ENCODE measurements at places on chromosomes 11 and 22.

GRCh38 chr22:49009359-49010063 lies 818.2 kb downstream of the BRD1 start:
- no peak for DNase-seq

DNA sequence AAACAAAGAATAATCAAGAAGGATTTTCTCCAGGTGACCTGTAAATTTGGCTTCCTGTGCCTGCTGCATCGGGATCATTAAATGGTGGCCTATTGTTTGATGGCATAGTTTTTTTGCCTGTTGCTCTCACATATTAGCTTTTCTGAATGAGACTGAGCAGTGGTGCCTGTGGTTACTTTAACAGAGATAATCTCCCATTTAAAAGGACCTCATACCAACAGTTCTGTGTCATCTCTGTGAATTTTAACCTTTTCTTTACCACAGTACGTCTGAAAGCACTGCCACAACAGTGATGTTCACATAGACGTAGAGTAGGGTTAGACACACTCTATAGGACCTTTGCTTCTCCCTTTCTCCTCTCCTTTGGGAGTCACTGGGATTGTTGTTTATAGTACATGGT lies 22.9 kb upstream of the RCE1 start:
- DNase-seq, result no peak

DNA sequence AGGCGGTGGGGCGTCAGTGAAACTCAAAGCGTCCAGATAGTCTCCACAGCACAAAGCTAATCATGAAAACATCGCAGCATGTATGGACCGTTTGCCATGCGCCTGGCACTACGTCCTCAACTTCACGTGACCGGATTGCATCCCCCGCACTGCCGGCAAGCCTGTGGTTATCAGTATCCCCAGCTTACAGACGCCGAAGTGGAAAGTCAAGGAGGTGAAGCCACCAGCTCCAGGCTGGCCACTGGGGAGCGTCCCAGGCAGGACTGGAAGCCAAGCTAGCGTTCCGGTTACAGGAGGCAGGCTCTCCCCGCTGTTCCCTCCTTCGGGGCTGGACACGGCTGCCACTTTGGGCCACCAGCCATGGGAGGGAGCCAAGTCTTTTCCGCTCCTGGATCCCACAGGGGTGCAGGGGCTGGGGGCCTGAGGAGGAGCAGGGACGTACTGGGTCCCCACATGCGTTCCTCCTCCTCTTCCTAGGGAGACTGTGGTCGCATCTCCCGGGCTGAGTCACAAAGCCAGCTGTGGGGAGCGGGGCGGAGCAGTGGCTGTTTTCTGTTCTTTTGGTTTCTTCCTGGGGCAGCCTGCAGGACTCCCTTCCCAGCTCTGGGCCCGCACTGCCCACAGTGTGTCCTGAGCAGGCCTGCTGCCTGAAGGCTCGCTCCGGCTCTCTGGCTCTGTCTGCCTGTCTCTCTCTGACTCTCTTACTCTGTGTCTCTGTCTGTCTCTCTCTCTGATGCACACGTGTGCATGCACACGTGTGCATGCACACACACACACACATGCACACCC lies 4.3 kb upstream of the OSBPL5 start:
- peak; percentile 7 for DNase-seq

DNA sequence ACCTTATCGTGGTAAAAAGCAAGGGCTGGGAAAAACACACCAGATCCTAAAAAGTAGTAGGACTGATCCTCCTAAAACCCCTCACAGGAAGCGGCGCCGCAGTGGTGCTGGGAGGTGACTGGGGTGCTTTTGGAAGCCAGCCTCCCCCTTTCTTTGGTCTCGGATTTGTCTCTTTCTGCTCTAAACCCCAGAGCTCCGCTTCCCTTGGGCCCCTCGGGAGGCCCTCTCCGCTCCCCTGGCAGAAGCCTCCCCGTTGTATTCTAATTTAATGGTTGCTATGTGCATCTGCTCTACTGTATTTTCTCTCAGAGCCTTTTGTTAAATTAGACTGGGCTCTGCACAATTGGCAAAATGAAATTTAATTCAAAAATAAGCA lies 587.7 kb downstream of the OPCML start:
- no peak for DNase-seq

- DNase-seq, result peak; percentile 49
These were observed 21.6 kb downstream of the IMMP1L start for GRCh38 chr11:31487848-31488247.

DNA sequence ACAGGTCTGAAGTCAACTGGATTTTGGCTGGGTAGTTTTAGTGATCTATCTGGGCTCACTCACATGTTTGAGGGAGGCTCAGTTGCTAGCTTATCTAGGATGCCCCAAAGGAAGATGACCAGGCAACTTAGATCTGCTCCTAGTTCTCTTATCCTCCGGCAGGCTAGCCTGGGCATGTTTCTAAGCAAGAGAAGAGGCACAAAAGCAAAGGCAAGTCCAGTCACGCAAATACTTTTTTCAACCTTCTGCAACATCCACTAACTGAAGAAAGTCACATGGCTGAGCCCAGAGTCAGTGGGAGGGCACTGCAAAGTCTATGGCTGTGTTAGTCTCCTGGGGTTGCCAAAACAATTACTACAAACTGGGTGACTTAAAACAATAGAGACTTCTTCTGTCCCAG lies 32.9 kb upstream of the FSHB start:
- no peak for DNase-seq

GRCh38 chr11:78266451-78266850 lies 77.7 kb downstream of the USP35 start:
- no peak for DNase-seq

DNA sequence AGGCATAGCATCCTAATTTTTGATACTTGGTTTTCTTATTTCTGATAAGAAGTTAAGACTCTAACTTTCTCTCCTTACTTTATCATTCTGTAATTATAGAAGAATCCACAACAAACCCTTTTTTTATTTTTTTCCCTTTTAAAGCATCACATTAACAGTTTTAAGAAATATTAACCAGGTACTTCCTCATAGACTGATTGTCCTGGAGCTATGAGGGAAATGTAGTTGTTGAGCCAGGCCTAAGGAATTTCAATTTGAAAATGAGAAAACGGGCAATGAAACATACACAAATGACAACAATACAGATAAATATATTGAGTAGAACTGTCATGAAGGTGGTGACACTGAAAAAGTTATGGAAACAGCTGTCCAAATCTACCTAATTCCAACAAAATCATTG lies 569.0 kb downstream of the KCNA4 start:
- no peak for DNase-seq

DNA sequence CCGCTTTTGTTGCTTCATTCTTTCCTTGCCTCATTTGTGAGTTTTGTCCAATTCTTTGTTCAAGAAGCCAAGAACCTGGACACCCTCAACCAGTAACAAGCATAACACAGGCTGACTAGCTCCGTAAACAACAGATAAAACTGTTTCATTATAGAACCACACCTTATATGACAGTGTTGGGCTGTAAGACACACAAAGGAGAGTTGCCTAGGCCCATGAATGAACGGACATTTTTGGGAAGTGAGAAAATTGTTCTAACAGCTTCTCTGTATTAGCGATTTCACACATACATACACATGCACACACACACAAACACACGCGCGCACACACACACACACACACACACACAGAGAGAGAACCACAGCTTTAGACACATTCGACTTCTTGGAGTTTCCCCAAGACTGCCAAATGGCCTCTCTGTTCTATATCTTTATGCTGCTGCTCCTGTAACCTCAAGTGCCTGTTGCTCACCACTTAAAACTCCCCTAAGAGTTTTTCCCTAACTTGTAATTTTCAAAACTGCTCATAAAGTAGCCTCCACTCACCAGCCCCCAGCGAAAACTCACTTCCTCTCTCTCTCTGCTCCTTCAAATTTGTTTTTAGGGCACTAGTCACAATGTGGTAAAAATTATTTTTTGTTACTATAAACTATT lies 35.9 kb downstream of the CTSC start:
- DNase-seq, result no peak

DNA sequence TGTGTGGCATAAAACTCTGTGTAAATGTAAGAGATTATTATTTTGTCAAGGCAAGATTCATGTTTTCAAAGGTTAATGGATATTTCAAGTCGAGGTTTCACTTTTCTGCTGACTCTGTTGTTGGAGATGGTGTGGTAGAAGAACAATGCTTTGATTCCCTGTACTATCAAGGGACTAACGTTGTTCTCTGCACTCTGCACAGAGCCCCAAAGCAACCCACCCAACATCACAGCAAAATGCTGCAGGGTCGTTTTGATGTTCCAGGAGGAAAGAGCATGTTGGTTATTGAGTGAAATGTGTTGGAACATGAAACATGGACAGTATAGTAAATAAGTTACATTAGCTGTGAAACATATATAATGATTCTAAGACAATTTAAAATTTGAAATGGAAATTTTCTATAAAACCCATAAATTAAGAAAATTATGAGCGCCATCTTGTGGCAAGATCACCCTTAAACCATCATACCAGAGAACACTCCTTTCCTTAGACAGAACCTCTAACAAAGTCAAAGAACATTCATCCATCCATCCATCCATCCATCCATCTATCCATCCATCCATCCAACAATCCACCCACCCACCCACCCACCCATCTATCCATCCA lies 164.4 kb upstream of the ZBED5 start:
- DNase-seq, result peak; percentile 15

DNA sequence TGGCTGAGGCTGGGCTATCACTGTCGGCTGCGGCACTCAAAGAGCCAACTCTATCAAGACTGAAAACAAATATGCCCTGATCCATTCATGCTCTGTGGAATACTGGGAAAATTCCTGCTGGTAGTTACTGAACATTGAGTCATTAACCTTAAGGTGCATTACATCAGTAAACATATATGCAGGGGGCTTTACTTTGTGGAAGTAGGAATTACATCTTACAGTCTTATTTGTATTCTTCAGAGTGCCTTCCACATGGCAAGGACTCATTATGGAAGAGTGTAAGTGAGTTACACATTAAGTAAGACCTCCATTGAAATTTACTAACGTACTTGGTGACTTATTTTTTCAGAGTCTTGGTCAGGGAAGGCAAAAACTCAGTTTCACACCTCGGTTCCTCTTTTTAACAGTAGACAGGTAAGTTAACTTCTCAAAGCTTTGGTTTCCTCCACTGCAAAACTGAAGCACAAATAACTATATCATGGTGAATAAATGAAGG lies 4.5 kb downstream of the OR5B21 start:
- DNase-seq, result no peak

GRCh38 chr11:120334332-120334731 lies 1.9 kb upstream of the ARHGEF12 start:
- DNase-seq, result no peak

- no peak for DNase-seq
These were observed 27.3 kb downstream of the ALKBH8 start for GRCh38 chr11:107538239-107538638.

DNA sequence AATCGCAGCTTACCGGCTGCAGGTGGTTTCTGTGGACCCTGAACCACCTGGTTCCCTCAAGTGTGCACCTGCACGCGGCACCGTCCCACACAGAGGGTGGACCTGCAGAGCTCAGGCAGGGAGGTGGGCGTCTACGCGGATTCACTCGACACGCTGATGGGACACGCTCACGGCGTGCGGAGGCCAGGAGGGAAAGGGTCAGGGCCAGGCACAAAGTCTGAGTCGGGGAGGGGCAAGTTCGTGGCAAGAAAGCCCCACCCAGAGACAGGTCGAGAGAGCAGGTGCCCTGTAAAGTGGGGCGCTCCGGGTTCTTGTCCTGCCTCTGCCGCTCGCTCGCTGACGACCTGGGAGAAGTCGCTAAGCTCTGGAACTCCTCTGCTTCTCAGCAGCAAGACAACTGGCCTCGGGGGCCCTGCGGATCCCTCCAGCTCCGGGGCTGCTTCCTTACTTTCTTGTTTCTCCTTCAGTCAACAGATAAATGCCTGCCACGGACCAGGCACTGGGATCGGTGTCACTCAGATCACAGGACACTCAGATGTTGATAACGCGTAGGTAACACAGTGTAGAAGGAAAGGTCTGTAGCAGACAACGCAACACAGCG lies 72.4 kb upstream of the NUP50 start:
- DNase-seq, result no peak

- peak; percentile 41 for DNase-seq
These were observed at the start of gene DDX25 for GRCh38 chr11:125903711-125904659. Gene DDX25 (plus strand): TSS chr11:125904508. CDS start chr11:125904518, 10 bp downstream.

DNA sequence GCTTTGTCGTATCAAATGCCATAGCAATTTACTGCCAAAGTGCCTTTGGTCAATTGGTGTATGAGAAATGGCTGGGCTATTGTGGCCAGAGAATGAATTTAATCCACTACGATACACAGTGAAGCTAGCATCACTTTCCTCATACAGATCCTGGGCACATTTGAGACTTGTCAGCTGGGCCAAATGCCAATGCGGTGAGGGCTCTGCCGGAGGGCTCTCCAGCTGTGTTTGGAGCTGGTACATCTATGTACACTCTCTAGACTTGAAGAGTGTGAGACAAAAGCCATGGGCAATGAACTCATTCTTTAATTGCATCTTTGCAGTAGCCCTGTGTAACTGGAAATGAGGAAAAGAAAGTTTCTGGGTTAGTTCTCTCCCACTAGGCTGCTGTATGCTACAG lies 1052.9 kb downstream of the NTM start:
- DNase-seq, result no peak

- DNase-seq, result no peak
These were observed 43.9 kb upstream of the ANGPTL5 start for GRCh38 chr11:101960231-101960630.

DNA sequence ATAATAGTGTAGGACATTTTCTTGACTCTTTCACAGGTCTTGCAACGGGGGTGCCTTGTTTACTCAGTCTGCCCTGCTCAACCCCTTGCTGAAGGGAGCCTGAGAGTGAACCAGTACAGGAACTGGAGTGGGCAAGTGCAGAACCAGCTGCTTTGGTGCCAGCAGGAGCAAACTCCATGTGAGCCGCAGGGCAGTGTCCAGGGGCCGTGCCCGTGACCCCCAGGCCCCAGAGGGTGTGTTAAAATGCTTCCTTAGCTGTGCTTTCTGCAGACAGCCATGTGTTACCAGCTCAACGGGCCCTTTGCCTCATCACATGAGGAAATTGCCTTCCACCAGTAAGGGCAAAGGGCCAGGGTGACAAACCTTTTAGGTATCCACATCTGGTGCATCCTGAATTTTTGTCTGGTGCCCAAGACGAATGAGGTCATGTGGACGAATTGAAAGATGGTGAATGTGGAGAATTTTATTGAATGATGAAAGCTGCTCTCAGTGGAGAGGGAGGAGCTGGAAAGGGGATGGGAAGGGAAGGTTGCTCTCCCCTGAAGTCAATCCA lies 53.6 kb upstream of the OR5D13 start:
- DNase-seq, result no peak

- DNase-seq, result no peak
These were observed 20.9 kb downstream of the INCENP start for GRCh38 chr11:62144641-62145255.

- no peak for DNase-seq
These were observed 23.7 kb downstream of the RSPH14 start for GRCh38 chr22:23117891-23118646.

- no peak for DNase-seq
These were observed 35.9 kb downstream of the ZNF215 start for GRCh38 chr11:6962141-6962540.

GRCh38 chr11:56637500-56637899 lies 4.7 kb downstream of the OR5AP2 start:
- DNase-seq, result no peak

- DNase-seq, result no peak
These were observed 23.4 kb downstream of the MRPL16 start for GRCh38 chr11:59787255-59787588.

GRCh38 chr11:35615921-35616900 lies 2.0 kb upstream of the FJX1 start:
- DNase-seq, result peak; percentile 90

GRCh38 chr22:49620003-49620556 lies 207.6 kb downstream of the BRD1 start:
- DNase-seq, result no peak

- DNase-seq, result peak; percentile 73
These were observed 11.1 kb downstream of the POLR3H start for GRCh38 chr22:41532908-41533825.
